Stimulated activated CD4-positive, alpha-beta T cell treated with anti-CD3 and anti-CD28 coated beads, Interleukin-2, amount 100 ng/mL, for 24 hours (primary cell): ENCODE measurements at places on chromosomes 1 and 21.

DNA sequence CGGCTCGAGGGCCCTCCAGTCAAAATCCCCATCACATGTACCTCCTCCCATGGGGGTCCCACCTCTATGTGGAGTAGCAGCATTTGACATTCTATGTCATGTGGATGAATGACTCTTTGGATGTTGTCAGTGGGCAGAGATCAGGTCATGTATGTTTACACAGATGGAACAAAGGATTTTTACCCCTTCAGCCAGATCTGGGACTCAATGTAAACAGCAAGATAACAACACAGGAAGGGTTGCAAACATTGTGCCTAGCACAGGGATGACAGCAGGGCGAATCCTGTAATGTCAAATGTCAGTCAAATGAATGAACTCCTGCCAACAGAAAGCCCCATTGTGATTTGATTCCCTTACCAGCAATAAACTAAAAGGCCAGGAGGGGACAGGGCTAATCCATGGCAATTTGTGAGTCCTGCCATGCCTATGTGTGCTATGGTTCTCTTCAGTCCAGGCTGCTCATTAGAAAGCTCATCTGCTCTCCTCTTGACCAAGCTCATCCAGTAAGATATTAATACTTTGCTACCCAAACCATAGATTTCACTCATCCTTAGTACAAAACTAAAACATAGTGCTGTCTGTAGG is 60.3 kb downstream of the PGBD5 start:
- DNase-seq = no peak

GRCh38 chr1:185568155-185569123 is 165.8 kb upstream of the HMCN1 start:
- DNase-seq = no peak

GRCh38 chr1:2300851-2301606 is 72.9 kb downstream of the SKI start:
- DNase-seq = peak; percentile 86

- no peak for DNase-seq
Measured at GRCh38 chr1:245434280-245434679, 279.5 kb downstream of the KIF26B start.

- no peak for DNase-seq
Measured at GRCh38 chr1:62391369-62391971, 45.4 kb upstream of the USP1 start.

GRCh38 chr21:38950435-38951094 is 144.8 kb downstream of the ETS2 start:
- no peak for DNase-seq

DNA sequence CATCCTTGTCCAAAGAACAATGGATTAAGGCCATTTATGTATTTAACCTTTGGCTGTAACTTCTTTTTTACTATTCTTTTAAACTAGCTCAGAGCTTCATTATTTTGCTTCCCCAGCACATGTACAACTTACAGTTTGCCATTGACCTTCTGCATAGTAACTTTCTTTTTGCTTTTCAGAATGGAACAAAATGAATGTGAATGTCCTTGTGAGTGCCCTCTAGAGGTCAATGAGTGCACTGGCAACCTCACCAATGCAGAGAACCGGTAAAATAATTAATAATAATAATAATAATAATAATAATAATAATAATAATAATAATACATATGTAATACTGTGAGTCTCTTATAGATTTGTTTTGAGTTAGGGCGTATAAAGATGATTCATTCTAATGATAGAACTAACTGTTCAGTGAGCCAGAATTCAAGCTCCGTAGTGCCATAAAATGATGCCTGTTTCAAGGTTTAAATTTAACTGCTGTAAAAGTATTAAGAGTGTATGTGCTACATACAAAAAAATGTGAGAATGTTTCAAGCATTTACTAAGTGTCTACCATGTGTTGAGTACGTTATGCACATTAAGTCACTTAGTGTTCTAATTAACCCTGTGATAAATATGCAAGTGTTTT is 69.0 kb upstream of the RAVER2 start:
- DNase-seq = no peak

DNA sequence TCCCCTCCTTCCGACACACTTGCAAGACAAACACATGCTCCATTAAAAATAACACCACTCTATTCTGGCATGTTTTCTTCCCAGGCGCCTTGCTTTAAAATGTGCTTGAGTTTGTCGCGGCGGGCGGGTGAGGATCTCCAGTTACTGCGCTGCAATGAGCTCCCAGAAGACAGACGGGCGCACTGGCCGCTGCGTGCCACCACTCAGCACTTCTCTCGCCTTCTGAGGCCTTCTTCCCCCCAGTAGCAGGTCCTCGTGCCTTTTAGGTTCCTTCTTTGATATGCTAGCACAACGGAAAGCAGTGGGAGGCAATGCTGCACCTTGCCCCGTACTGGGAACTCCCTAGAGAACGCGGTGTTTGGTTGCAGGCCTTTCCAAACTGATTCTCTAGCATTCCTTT is 279.5 kb upstream of the NR5A2 start:
- no peak for DNase-seq

DNA sequence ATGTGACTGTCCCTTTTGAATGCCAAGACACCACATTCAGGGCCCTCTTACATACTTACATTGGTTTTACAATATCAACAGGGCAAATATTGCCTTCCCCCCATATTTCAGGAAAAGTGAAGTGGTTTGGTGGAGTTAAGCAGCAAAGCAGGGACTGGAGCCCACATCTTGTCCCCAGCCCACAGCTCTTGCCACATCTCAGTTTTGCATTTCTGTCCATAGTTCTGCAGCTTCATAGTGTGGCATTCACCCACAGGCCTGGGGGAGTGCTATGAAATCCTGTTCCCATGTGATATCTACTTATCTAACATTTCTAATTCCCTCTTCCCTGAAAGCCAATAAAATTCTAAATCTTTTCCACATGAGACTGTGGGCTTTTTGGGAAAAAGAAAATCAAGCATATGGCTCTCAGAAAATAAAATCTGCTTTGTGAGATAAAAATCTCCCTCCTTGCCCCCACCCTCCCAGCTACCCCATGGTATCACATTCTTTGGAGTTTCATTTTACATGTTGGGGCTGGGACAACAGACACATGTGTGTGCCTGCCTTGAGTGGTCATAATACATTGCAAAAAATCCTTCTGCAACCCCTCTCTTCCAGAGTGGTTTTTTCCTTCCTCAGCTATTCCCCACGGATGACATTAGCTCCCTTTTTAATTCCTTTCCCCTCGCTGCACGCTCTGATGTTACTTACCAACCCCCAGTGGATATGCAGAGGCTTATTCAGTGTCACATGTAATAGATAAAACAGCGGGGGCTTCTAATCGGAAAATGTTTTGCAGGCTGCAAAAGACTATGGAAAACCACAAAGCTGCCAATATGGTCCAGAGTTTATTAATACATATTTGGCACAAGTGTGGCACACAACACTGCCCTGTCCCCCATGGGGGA is 20.5 kb upstream of the CD2 start:
- DNase-seq = no peak

DNA sequence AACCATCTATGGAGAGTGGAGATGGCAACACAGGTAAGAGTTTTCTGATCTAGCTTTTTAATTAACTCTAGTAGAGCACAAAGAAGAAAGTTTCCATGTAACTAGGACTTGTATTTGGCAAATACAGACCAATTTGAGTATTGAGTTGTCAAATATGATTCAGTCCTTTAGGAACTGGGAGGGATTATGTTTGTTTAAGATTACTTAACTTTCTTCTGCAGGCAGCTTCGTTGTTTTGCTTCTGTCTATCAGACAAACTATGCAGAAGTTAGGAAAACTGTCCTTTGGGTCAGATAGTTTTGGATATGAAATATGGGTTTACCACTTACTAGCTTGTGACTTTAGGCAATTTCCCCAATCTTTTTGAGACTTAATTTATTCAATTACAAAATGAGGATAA is 111.8 kb downstream of the POU2F1 start:
- no peak for DNase-seq

- DNase-seq = no peak
Measured at GRCh38 chr1:77511440-77511840, 171.0 kb downstream of the ZZZ3 start.

GRCh38 chr1:47192458-47193384 is 2.9 kb upstream of the PDZK1IP1 start:
- DNase-seq = peak; percentile 75

DNA sequence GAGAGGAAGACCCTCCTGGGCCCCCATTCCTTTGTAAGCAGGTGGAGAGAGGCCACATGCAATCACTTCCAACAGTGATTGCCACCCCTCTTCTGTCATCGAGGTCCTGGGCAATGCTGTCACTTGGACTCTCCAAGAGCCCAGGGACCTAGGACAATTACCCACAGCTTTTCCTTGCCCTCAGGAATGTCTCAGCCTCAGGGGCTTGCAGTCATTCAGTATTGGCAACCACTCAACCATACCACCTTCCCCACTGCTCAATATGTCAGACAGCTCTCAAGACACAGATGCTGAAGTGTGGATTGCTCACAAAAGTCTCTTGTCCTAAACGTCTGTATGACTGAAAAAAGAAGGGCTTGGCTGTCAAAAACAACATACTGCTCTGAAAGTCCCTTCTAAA is 87.8 kb downstream of the PTPN14 start:
- DNase-seq = no peak

GRCh38 chr1:218878369-218878768 is 295.3 kb upstream of the LYPLAL1 start:
- DNase-seq = no peak

GRCh38 chr1:14941864-14942263 is 211.7 kb upstream of the TMEM51 start:
- no peak for DNase-seq

GRCh38 chr21:44831227-44831860 is 13.5 kb upstream of the SUMO3 start:
- no peak for DNase-seq

- DNase-seq = no peak
Measured at GRCh38 chr1:31926252-31926651, 11.9 kb downstream of the PTP4A2 start.

GRCh38 chr21:35940074-35940927 is 120.0 kb downstream of the SETD4 start:
- no peak for DNase-seq

- DNase-seq = no peak
Measured at GRCh38 chr21:41596241-41596925, 88.4 kb upstream of the TMPRSS2 start.

GRCh38 chr1:248779350-248779749 is 23.8 kb upstream of the LYPD8 start:
- no peak for DNase-seq

DNA sequence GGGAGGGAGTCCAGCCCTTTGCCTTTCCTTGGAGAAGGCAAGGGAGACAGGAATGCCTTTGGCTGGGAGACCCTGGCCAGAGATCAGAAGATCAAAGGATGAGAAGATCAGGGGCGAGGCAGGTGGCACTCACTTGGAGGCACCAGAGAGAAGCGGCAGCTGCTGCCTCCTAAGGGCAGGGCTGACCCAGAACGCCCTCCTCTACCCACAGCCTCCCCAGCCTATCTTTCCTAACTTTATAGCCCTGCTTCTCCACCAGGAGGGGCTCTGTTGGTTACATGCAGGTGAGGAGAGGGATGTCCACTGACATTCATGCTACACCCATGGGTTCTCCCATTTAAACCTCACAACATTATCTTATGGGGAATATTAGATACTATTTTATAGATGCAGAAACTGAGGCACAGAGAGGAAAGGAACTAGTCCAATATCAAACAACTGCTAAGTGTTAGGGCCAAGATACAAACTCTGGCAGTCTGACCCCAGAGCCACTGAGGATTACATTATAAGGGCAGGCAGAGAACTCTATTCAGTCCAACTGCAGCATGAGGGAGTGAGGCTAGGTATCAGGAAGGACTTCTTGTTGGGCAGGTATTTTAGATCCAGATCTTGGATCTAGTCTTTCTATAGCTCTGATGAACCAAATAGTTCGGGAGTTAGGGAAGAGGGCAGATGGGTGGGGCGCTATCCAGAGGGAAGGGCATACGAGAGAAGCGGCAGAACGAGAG is 19.9 kb downstream of the LGR6 start:
- no peak for DNase-seq

DNA sequence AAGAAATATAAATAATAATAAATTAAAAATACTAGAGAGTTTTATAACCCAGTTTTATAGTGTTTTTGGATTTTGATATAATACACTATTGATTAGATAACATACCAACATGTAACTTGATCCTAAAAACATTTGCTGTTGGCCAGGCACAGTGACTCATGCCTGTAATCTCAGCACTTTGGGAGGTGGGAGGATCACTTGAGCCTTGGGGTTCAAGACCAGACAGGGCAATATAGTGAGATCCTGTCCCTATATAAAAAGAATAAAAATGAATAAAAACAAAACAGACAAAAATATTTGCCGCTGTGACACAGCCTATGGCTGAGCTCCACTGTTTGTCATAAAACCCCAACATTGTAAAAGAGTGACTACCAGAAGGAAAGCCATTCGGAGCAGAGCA is 26.1 kb downstream of the VPS13D start:
- DNase-seq = no peak

- DNase-seq = no peak
Measured at GRCh38 chr1:210535761-210536160, 207.1 kb downstream of the HHAT start.

DNA sequence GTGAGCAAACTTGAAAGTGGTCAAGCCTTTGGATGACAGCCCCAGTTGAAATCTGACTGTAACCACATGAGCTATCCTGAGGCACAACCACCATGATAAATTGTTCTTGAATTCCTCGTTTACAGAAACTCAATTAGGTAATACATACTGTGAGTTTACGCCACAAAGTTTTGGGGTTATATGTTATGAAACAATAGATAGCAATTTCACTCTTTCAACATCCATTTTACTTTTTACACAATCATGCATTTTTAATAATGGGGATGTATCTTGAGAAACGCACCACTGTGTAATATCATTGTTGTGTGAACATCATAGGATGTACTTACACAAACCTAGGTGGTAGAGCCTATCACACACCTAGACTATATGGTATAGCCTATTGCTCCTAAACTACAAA is 35.4 kb downstream of the OR2C3 start:
- no peak for DNase-seq

- DNase-seq = no peak
Measured at GRCh38 chr1:53336146-53336545, 8.3 kb upstream of the LRP8 start.

- no peak for DNase-seq
Measured at GRCh38 chr21:46308431-46308830, 15.2 kb downstream of the C21orf58 start.

DNA sequence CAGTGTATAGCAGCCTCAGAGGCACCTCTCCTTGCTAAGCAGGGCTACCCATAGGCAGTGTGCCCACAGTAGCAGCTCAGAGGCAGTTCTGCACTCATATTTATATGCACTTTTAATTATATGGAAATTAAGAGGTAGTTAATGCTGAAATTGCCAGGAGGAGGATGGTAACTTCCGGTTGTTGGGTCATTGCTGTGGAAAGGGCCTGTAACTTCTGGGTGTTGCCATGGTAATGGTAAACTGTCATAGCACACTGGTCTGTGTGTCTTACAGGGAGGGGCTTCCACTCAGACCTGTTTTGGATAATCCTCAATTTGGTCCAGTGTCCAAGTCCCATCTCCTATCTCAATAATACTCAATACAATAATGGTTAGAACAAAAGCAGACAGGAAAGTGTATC is 7.6 kb downstream of the CFH start:
- no peak for DNase-seq
